ENCODE measurements at places on chromosomes 1 and 21.
A peak's percentile ranks its signal among the peaks of the same experiment; 100 is the strongest.

GRCh38 chr1:159911326-159912070, 11.5 kb upstream of the CFAP45 start:
- peaks cover 62% of the 10 kb centered on the region for H3K4me1 ChIP-seq
- DNase-seq: no peak
- H3K4me3 ChIP-seq: no peak overlapping the region
- no peaks in the 10 kb centered on the region for H3K27me3 ChIP-seq
- no peaks in the 10 kb centered on the region for H3K36me3 ChIP-seq
- peak overlapping the region; percentile 73 for H3K27ac ChIP-seq

- no peak for DNase-seq
- no peaks in the 10 kb centered on the region for H3K4me1 ChIP-seq
- H3K36me3 ChIP-seq: no peaks in the 10 kb centered on the region
- no peak overlapping the region for H3K4me3 ChIP-seq
Observed at GRCh38 chr21:44574457-44575306, 1.2 kb downstream of the KRTAP10-4 start.

DNA sequence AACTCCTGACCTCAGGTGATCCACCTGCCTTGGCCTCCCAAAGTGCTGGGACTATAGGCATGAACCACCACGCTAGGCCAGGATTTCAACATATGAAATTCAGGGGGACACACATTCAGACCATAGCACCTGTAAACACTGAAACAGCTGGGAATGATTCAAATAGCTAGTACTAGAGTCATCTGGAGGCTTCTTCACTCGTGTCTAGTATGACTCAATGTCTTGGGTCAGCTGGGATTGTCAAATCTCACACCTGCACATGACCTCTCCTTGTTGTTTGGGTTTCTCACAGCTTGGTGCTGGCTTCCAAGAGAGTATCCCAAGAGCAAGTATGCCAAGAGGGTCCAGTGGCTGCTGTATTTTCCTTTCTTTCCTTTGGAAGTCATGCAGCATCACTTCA, 75.1 kb downstream of the PGM1 start:
- H3K4me1 ChIP-seq: peaks cover 31% of the 10 kb centered on the region
- DNase-seq: no peak
- no peaks in the 10 kb centered on the region for H3K36me3 ChIP-seq
- no peaks in the 10 kb centered on the region for H3K27me3 ChIP-seq
- no peak overlapping the region for H3K4me3 ChIP-seq
- peak overlapping the region; percentile 82 for H3K27ac ChIP-seq

GRCh38 chr1:46246548-46247435, 771 bp upstream of the RAD54L start:
- peak overlapping the region; percentile 85 for H3K27ac ChIP-seq
- no peak for DNase-seq
- no peaks in the 10 kb centered on the region for H3K36me3 ChIP-seq
- H3K27me3 ChIP-seq: no peaks in the 10 kb centered on the region

- H3K4me1 ChIP-seq: no peaks in the 10 kb centered on the region
- no peaks in the 10 kb centered on the region for H3K36me3 ChIP-seq
- no peak overlapping the region for H3K4me3 ChIP-seq
- no peak overlapping the region for H3K27ac ChIP-seq
- no peaks in the 10 kb centered on the region for H3K27me3 ChIP-seq
- no peak for DNase-seq
Observed at GRCh38 chr1:64328193-64328592, 124.8 kb downstream of the UBE2U start.

DNA sequence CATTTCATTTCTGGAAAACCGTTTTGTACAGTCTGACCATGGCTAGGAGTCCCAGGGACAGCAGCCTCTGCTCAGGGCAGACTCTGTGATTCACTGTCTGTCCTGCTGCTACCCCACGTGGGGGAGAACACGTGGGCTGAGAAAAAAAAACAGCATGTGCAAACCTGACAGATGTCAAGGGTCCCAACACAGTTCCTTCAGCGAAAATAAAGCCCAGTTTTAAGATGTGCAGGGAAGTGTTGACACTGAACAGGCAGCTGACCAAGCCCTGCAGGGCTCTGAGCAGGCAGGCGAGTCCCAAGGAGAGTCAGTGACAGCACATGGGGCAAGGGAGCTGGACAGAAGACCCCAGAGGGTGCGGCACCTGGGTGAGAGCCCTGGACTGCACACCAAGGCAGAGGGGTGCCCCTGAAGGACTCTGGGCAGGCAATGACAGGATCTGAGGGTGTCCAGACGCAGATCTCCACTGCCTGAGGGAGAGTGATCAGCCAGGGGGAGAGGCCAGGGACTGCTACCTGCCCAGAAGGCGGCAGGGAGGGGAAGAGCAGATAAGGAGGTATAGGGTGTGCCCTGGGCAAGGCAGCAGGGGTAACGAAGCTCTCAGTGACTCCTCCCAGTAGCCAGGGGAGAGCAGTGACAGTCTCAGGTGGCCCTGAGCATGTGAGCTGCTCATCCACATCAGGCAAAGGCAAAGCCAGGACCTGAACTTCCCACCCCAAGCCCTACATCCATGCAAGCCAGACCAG, 5.1 kb upstream of the SPATC1L start:
- H3K27me3 ChIP-seq: no peaks in the 10 kb centered on the region
- DNase-seq: no peak
- H3K36me3 ChIP-seq: no peaks in the 10 kb centered on the region
- peak overlapping the region; percentile 10 for H3K27ac ChIP-seq
- H3K4me1 ChIP-seq: no peaks in the 10 kb centered on the region

- no peak for DNase-seq
- H3K4me3 ChIP-seq: no peak overlapping the region
- no peaks in the 10 kb centered on the region for H3K27me3 ChIP-seq
Observed at GRCh38 chr1:172386046-172386445, 34.4 kb upstream of the C1orf105 start.

GRCh38 chr1:112298558-112298957, 97.5 kb upstream of the CTTNBP2NL start:
- H3K4me3 ChIP-seq: no peak overlapping the region
- H3K36me3 ChIP-seq: no peaks in the 10 kb centered on the region
- no peak overlapping the region for H3K27ac ChIP-seq
- H3K4me1 ChIP-seq: no peaks in the 10 kb centered on the region
- peak; percentile 56 for DNase-seq

DNA sequence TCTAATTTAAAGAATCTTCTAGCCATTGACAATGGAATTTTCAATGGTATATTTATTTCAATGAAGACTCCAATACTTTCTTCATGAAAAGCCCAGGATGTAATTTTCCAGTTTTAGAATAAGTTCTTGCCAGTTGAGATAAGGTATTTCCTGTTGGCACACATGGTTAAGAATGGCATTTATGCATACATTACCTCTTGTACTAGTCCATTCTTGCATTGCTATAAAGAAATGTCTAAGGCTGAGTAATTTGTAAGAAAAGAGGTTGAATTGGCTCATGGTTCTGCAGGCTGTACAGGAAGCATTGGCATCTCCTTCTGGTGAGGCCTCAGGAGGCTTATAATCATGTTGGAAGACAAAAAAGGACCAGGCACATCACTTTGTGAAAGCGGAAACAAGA, 1179.6 kb downstream of the AMY1C start:
- DNase-seq: no peak
- no peaks in the 10 kb centered on the region for H3K27me3 ChIP-seq
- H3K4me1 ChIP-seq: no peaks in the 10 kb centered on the region
- H3K27ac ChIP-seq: no peak overlapping the region

DNA sequence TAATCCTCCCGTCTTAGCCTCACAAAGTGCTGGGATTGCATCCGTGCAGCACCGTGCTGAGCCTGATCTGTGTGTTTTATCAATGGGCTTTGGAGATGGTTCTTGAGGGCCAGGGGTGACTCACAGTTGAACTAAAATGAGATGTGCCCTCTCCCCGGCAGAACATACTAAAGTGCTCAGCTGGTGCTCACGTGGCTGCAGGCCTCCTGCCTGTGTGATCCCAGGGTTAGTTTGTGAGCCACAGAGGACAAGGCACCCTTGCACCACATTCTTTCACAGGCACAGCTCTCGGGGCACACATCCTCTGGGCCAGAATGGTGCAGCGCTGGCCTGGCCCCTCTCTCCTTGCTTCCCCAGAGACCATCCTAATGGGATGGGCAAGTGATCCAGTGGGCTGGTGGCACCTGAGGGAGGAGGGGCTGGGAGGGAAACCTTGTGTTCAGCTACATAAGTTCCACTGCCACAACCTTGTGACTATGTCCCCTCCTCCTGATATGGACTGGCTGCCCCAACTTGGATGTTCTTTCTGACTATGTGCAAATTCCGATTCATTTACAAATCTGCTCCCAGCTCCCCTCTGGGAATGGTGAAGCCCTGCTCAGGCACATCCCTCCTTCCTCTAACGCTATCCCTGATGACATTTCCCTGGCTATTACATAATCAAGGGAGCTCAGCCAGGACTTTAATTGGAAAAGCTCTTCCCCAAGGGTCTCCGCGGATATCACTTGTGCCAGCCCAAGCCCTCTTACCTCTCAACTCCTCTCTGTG, 197.0 kb upstream of the EDN2 start:
- no peaks in the 10 kb centered on the region for H3K4me1 ChIP-seq
- no peak overlapping the region for H3K4me3 ChIP-seq
- DNase-seq: no peak
- H3K36me3 ChIP-seq: no peaks in the 10 kb centered on the region
- no peak overlapping the region for H3K27ac ChIP-seq

GRCh38 chr1:245666412-245666811, 511.6 kb downstream of the KIF26B start:
- H3K4me1 ChIP-seq: no peaks in the 10 kb centered on the region
- no peak overlapping the region for H3K4me3 ChIP-seq
- no peak for DNase-seq

DNA sequence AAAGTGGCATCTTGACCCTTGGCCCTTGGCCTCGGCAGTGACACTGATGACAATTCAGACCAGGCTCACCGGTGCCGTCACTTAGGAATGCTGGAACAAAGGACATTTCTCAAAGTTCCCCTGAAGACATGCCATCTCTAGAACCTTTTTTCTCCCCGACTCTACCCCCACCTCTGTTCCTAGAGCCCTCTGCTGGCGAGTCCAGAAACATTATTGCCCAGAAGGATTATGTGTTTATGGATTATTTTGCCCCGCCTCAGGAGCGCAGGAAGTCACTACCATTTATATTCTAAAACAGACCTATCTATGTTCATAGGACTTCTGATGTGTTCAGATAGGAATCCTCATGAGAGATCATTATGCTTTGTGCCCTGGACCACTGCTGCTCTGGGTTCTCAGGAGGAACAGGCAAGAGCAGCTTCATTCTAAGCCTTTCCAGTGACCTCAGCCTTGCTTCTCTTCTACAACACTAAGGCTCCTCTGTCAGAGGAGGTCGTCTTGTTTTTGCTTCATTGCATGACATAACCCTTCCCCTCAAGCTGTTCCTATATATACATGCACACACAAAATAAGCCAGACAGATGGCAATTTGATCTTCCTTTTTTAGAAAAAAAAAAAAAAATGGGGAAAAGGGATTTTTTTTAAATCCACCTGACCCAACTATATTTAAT, 12.4 kb upstream of the SHISA4 start:
- H3K4me1 ChIP-seq: peaks cover 4% of the 10 kb centered on the region
- no peak overlapping the region for H3K27ac ChIP-seq
- no peak for DNase-seq
- H3K27me3 ChIP-seq: no peaks in the 10 kb centered on the region
- H3K4me3 ChIP-seq: no peak overlapping the region

DNA sequence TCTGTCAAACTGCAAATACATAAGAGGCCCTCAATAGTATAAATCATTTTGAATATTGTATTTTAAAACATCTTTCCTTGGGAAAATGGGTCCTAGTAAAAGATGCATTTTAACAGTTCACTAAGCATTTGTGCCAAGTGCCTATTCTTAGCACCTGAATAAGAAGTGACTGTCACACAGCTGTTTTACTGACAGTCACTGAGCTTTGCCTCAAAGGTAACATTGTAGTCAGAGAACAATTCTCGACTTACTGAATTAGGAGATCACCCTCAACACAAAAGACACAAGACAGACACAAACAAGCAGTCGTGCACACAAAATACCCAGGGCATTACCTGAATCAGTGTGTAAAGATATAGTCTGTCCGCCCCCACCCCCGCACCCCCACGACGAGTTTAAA, 408 bp downstream of the ESRRG start:
- peak overlapping the region; percentile 37 for H3K27ac ChIP-seq
- no peaks in the 10 kb centered on the region for H3K27me3 ChIP-seq
- DNase-seq: no peak
- peak overlapping the region; percentile 10 for H3K4me3 ChIP-seq

DNA sequence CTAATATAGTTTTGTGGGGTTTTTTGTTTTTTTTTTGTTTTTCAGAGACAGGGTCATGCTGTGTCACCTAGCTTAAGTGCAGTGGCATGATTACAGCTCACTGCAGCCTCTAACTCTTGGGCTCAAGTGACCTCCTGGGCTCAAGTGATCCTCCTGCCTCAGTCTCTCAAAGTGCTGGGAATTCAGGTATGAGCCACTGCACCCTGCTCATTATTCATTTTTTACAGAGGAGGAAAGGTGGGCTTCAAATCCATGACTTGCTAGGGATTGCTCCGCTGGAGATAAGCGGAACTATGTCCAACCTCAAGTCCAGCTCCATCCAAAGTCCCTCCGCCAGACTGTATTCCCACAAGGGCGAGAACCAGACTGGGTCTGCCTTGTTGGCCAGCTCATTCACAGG, 8.0 kb upstream of the SPOCD1 start:
- no peak overlapping the region for H3K4me3 ChIP-seq
- H3K36me3 ChIP-seq: no peaks in the 10 kb centered on the region
- no peak overlapping the region for H3K27ac ChIP-seq
- no peaks in the 10 kb centered on the region for H3K4me1 ChIP-seq

DNA sequence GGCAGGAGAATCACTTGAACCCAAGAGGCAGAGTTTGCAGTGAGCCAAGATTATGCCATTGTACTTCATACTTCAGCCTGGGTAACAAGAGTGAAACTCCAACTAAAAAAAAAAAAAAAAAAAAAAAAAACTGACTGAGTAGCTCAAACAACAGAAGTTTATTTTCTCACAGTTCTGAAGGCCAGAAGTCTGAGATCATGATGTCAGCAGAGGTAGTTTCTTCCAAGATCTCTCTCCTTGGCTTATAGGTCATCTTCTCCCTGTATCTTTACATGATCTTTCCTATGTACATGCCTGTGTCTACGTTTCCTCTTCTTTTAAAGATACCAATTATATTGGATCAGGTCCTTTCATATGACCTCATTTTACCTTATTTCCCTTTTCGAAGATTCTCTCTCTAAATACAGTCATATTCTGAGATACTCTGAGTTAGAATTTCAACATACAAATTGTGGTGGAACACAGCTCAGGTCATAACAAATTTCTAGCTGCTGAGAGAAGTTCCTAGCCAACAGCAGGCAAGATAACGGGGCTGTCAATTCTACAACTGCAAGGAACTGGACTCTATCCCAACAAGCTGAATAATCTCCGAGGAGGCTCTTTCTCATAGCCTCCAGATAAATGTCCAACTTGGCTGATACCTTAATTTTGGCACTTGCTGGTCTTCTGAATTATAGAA, 187.7 kb upstream of the ADAMTS5 start:
- DNase-seq: no peak
- H3K4me3 ChIP-seq: no peak overlapping the region
- no peaks in the 10 kb centered on the region for H3K36me3 ChIP-seq
- peak overlapping the region; percentile 76 for H3K27ac ChIP-seq
- H3K4me1 ChIP-seq: peaks cover 21% of the 10 kb centered on the region
- no peaks in the 10 kb centered on the region for H3K27me3 ChIP-seq

GRCh38 chr1:28062806-28063205, 25.6 kb downstream of the EYA3 start:
- H3K27me3 ChIP-seq: no peaks in the 10 kb centered on the region
- H3K36me3 ChIP-seq: no peaks in the 10 kb centered on the region
- no peak overlapping the region for H3K4me3 ChIP-seq
- DNase-seq: no peak
